ENCODE measurements at places on chromosomes 1 and 21. TPM values are rescaled to one million over a fixed set of nuclear protein-coding genes. Genes with fewer than 3 reads are reported as not detected.

Gene ANGPTL3
- total RNA-seq: not detected

GRCh38 chr1:75074831-75075395, 59.3 kb upstream of the LHX8 start:
- no peak overlapping the region for H3K27ac ChIP-seq
- no peaks in the 10 kb centered on the region for H3K27me3 ChIP-seq
- H3K36me3 ChIP-seq: no peaks in the 10 kb centered on the region
- no peaks in the 10 kb centered on the region for H3K4me1 ChIP-seq
- no peak overlapping the region for H3K4me3 ChIP-seq

GRCh38 chr1:8026976-8027747, 1.1 kb upstream of the ERRFI1 start:
- no peaks in the 10 kb centered on the region for H3K36me3 ChIP-seq
- no peak overlapping the region for H3K27ac ChIP-seq
- DNase-seq: no peak
- peaks cover 46% of the 10 kb centered on the region for H3K27me3 ChIP-seq
- peaks cover 10% of the 10 kb centered on the region for H3K4me1 ChIP-seq

GRCh38 chr1:8687538-8687937, 129.9 kb downstream of the RERE start:
- peaks cover 14% of the 10 kb centered on the region for H3K36me3 ChIP-seq
- no peak for DNase-seq
- no peak overlapping the region for H3K27ac ChIP-seq
- no peaks in the 10 kb centered on the region for H3K27me3 ChIP-seq
- no peak overlapping the region for H3K4me3 ChIP-seq

GRCh38 chr1:184622136-184622823, 132.4 kb downstream of the EDEM3 start:
- no peaks in the 10 kb centered on the region for H3K4me1 ChIP-seq
- no peak overlapping the region for H3K4me3 ChIP-seq
